HFF-Myc (cell line): ENCODE measurements at places on chromosomes 6 and 20.
A peak's percentile ranks its signal among the peaks of the same experiment; 100 is the strongest.

- DNase-seq, result no peak
These were observed 112.1 kb upstream of the EYS start for GRCh38 chr6:65819152-65819551.

GRCh38 chr6:163008626-163009025 is 280.9 kb downstream of the PACRG start:
- no peak for DNase-seq

DNA sequence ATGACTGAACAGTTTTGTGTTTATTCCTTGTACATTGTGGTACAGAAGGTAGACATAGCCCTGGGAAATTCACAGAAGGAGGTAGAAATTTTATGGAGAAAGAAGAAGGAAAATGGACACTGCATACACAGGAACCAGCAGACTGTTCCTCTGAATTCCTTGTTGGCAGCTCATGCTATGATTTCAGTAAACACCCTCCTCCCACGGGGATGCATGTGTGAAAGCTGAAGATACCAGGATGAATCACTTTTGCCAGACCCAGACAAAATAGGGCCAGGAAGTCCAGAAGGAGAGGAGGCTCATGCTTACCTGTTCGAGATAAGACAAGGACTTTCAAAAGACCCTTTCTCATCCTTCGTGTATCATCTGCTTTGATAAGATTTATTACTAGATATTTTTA is 110.3 kb upstream of the GGTLC1 start:
- no peak for DNase-seq

DNA sequence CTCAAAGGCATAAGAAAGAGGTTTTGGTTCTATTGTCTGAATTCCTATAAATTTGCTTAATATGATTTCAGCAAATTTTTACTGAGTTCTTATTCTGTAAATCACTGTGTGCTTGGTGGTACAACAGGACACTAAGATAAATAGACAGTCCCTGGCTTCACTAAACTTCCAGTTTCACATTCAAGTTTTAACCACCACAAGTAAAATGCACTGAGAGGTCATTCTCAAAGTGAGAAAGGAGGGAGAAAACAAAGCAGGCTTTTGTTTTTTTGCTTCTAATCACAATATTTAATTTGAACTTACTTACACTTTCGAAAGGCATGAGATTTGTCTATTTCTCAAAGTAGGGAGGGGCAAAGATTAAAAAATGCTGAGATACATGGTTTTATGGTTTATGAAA is 445.7 kb downstream of the CDC5L start:
- no peak for DNase-seq

GRCh38 chr6:133207754-133208153 is 33.4 kb upstream of the EYA4 start:
- DNase-seq, result no peak

- no peak for DNase-seq
These were observed 897 bp downstream of the CD2AP start for GRCh38 chr6:47478233-47479139.

DNA sequence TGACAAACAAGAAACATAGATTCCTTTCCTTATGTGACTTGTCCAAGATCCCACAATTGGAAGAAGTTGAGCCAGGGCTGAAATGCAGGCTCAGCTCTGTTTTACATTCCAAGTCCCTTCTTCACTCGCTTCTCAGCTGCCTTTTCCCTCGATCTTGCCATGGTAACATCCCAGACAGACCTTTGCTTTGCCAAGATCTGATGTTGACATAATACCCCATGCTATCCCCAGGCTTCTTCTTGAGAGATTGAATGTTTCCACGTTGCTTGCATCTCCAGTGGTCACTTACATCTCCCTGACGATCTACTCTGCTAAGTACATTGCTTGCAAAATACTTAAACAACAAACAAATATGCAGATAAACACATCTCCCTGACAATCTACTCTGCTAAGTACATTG is 63.5 kb downstream of the TBXT start:
- no peak for DNase-seq

- peak; percentile 47 for DNase-seq
These were observed 28.5 kb downstream of the CDC5L start for GRCh38 chr6:44415873-44416502.

DNA sequence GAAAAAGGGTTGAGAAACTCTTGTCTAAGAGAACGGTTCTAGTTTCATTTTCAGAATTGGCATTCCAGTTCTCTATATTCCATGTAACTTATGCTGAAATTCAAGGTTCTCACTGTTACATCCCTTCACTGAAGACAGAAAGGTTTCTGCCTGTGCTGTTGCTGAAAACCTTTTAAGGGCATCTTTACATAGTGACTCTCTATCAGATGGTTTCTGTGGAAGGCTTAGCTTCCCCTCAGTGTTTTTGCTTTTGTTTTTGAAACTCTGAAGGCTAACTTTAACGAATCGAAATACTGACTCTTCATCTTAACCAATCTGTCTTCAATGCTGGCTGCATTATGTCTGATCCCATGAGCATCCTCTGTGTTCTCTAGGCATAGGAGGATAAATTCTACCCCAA is 1286.2 kb upstream of the EYS start:
- no peak for DNase-seq

GRCh38 chr6:111204305-111204704 is 117.0 kb downstream of the SLC16A10 start:
- DNase-seq, result no peak

- DNase-seq, result no peak
These were observed 44.6 kb downstream of the TOX2 start for GRCh38 chr20:43959079-43959919.

DNA sequence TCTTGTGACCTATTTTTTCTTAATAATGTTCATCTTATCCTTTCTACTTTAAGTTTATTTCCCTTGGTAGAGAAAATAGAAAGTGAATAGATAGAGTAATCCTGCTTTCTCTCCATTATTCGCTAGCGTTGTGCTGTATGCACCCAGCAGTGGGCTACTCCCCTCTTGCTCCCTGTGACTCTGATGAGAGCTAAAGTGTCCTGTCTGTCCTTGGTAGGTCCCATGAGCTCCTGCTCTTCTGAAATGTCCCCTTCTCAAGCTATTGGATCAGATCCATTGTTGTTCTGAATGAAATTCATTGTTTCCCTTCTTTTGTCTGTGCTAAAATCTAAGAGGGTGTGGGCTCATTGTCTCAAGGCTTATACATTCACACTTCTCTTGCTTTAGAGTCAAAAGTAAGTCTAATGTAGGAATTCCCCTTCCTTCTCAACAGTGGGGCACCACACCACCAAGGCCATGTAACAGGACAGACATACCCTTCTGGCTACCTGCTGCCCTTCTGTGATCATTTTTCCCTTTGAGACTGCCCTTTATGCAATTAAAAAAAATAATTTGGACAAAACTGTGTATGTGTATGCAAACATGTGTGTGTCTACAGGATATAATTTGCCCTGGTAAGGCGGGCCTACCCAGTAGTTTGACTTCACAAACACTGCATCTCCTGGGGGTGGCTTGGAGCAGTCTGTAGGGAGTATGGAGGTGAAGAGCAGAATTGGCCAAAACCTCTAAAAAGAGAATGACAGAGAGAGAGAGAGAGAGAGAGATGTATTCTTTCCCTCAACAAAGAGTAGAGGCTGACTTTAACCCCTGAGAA is 167.0 kb upstream of the MYLIP start:
- DNase-seq, result no peak

- no peak for DNase-seq
These were observed 584.1 kb downstream of the TFAP2A start for GRCh38 chr6:9830808-9831207.

DNA sequence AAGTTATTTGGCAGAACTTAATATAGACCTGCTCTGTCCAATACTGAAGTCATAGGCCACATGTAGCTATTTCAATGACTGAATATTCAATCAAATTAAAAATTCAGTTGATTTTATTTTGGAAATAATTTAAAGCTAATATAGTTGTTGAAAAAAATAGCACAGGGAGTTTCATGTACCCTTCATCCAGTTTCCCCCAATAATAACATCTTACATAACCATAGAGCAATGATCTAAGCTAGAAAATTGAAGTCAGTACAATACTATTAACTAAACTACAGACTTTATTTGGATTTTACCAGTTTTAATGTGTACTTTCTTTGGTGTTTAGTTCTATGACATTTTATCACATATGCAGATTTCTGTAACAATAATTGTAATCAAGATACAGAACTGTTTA is 212.2 kb upstream of the HDDC2 start:
- DNase-seq, result no peak

GRCh38 chr6:129235167-129236000 is 352.4 kb downstream of the LAMA2 start:
- DNase-seq, result no peak

GRCh38 chr6:148711833-148712654 is 34.8 kb upstream of the UST start:
- no peak for DNase-seq

DNA sequence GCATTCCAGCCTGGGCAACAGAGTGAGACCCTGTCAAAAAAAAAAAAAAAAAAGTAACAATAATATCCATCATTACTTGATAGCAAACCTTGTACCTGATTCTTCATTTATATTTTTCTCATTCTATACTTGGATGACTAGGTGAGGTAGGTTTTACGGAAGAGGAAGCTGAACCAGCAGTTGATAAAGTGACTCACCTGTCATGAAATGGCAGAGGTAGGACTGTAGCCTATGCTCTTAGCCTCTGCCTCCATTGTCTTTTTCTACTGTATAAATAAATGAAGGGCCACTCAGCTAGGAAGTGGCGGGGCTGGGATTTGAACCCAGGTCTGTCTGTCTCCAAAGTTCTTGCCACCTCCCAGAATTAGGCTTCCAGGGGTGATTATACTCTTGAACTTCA is 20.7 kb upstream of the EPB41L1 start:
- DNase-seq, result no peak

DNA sequence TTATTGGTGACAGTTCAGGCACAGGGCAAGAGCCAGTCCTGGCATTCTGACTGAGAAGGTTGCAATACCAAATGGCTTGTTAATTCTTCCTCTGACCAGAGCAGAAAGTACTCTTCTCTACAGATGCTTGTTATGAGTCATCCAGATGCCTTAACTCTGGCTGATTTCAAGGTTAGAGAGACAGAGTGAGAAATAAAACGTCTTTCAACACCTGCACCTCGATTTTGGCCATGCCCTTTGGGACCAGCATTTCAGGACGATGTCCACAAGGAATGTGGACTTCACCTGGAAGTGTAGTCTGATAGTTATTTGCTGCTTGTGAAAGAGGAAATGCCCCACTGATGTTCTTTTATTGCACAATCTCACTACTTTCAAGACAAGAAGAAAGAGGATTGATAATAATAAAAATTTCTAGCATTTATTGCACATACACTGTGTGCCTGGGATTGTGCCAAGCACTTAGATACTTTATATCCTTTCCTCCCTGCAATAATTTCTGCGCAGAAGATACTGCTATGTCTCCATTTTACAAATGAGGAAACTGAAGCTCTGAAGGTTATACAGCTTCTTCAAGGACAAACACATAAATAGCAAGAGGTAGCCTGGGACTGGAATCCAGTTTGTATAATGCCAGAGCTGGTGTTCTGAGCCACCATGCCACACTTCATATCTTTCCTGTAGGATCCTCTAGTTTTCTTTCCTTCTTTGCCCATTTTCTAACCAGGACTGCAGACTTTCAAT is 33.5 kb upstream of the MCM3 start:
- DNase-seq, result no peak

GRCh38 chr20:24361541-24361940 is 107.9 kb upstream of the SYNDIG1 start:
- DNase-seq, result no peak

GRCh38 chr6:26660000-26660361 is 435 bp upstream of the ZNF322 start:
- DNase-seq, result no peak

- no peak for DNase-seq
These were observed 203.8 kb downstream of the MYLK4 start for GRCh38 chr6:2546901-2547300.
